CD4-positive, CD25-positive, alpha-beta regulatory T cell (primary cell): ENCODE measurements at places on chromosomes 1 and 21. TPM values are rescaled to one million over a fixed set of nuclear protein-coding genes. Genes with fewer than 3 reads are reported as not detected.

Gene NUAK2
- total RNA-seq = 9.9 TPM

DNA sequence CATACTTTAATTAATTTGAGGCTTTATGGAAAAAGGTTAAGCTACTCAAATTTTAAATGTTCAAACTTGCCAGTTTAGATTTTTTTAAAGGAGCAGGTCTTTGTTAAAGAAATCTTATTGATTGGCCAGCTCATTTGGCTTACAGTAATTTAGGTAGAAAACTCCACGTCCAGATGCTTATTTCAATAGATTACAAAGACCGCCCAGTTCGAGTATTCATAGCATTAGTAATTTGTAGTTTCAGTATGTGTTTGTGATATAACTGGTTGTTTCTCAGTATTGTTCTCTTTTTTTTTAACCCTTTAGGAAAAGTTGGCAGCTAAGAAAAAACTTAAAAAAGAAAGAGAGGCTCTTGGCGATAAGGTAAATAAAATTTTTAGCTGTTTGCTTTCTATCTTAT, 1.6 kb downstream of the RPF1 start:
- peaks cover 10% of the 10 kb centered on the region for H3K27me3 ChIP-seq
- no peak overlapping the region for H3K27ac ChIP-seq
- peaks cover 27% of the 10 kb centered on the region for H3K4me1 ChIP-seq

DNA sequence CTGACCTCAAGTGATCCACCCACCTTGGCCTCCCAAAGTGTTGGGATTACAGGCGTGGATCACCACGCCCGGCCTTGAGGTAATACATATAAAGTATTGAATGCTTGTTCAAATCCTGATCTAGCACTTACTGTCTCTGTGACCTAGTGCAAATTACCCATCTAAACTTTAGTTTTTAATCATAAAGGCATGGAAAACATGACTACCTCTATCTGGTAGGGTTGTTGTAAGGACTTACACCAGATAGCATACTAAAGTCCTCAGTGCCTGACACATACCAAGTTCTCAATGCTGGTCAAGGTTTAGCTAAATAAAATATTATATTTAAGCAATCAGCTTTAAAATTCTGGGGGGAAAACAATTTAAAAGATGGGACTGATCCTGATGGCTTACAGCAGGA, 38.3 kb downstream of the RAB3GAP2 start:
- peaks cover 19% of the 10 kb centered on the region for H3K36me3 ChIP-seq
- DNase-seq = no peak
- H3K27ac ChIP-seq = no peak overlapping the region
- H3K4me1 ChIP-seq = no peaks in the 10 kb centered on the region

DNA sequence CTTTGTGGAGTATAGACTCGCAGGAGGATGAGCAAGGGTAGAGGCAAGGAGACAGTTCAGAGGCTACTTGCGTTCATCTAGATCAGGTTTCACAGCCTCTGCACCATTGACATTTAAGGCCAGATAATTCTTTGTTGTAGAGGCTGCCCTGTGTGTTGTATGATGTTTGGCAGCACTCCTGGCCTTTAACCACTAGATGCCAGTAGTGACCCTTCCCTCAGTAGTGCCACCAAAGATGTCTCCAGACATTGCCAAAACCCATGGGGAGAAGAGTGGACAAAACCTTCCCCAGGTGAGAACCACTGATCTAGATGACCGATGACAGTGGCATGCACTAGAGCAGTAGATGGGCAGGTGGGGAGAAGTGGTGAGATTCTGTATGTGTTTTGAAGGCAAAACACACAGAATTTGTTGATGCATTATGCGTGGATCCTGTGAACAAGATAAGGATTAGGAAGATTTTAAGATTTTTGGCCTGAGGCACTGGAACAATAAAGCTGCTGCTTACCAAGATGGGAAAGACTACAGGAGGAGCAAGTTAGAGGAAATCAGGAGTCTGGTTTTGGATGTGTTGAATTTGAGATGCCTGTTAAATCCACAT, 9.9 kb upstream of the COG2 start:
- no peaks in the 10 kb centered on the region for H3K4me1 ChIP-seq
- H3K4me3 ChIP-seq = no peak overlapping the region
- DNase-seq = no peak

DNA sequence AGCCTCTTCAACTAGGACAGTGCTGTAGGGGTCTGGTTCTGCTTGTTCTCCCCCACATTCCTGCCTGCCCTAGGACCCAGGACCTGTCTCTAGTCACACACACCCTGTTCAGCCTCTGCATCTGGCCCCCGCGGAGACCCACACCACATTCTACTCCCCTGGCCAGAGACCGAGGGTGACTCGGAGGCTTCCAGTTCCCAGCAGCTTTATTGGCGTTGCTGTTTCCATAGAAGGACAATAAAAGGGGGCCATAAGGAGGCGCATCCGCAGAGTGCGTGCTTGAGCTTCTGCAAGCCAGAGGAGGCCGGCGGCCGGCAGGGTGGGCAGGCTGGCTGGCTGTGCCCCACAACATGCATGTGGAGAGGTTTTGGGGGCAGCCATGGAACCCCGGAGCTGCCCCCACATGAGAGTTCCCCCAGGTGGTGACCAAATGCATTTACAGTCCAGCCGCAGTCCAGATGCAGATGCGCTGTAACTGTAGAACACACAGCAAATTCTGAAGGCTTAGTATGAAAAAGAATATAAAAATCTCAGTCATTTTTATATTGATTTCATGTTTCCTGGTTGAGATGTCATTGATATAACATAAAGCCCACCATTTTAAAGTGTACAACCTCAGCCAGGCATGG, 52.4 kb downstream of the PDE9A start:
- no peaks in the 10 kb centered on the region for H3K27me3 ChIP-seq
- H3K36me3 ChIP-seq = no peaks in the 10 kb centered on the region
- no peak for DNase-seq
- no peak overlapping the region for H3K27ac ChIP-seq

DNA sequence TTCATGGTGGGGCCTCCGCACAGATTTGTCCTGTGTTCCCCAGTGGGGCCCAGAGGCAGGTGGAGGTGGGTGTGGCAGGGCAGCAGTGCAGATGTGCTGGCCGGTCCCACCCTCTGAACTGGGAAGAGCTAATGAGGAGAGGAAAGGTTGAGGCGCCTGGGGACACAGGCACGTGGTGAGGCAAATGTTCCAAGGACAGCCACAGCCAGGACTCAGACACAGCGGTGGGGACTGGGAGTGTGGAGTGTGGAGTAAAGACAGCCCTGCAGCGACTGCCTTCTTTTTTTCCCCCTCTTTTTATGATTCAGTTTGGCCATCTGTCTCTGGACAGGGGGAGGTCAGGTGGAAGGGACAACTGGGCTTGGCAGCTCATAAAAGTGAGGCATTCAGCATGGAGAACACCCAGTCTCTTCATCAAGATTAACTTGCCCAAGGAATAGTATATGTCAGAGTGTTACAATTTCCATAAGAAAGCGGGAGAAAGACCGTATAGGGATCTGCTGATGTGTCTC, 104.2 kb upstream of the GCLM start:
- no peak overlapping the region for H3K27ac ChIP-seq
- no peaks in the 10 kb centered on the region for H3K36me3 ChIP-seq
- no peaks in the 10 kb centered on the region for H3K4me1 ChIP-seq
- no peak overlapping the region for H3K4me3 ChIP-seq
